Stimulated activated CD8-positive, alpha-beta memory T cell treated with anti-CD3 and anti-CD28 coated beads, Interleukin-2, amount 100 ng/mL, for 1 hour (primary cell): ENCODE measurements at places on chromosomes 13 and 19.

GRCh38 chr13:20814224-20814910 is 40.6 kb upstream of the EEF1AKMT1 start:
- DNase-seq = no peak

- DNase-seq = no peak
Observed at GRCh38 chr19:13794398-13794756, 866 bp upstream of the ZSWIM4 start.

DNA sequence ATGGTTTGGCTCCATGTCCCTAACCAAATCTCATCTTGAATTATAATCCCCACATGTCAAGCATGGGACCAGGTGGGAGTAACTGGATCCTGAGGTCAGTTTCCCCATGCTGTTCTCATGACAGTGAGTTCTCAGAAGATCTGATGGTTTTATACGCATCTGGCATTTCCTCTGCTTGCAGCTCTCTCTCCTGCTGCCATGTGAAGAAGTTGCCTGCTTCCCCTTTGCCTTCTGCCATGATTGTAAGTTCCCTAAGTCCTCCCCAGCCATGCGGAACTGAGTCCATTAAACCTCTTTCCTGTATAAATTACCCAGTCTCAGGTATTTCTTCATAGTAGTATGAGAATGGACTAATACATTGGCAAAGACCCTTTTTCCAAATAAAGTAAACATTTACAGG is 96.8 kb downstream of the TSHZ3 start:
- no peak for DNase-seq

GRCh38 chr13:99231721-99232120 is 26.5 kb downstream of the GPR18 start:
- no peak for DNase-seq

- DNase-seq = no peak
Observed at GRCh38 chr13:23715762-23716235, 145.6 kb downstream of the TNFRSF19 start.

DNA sequence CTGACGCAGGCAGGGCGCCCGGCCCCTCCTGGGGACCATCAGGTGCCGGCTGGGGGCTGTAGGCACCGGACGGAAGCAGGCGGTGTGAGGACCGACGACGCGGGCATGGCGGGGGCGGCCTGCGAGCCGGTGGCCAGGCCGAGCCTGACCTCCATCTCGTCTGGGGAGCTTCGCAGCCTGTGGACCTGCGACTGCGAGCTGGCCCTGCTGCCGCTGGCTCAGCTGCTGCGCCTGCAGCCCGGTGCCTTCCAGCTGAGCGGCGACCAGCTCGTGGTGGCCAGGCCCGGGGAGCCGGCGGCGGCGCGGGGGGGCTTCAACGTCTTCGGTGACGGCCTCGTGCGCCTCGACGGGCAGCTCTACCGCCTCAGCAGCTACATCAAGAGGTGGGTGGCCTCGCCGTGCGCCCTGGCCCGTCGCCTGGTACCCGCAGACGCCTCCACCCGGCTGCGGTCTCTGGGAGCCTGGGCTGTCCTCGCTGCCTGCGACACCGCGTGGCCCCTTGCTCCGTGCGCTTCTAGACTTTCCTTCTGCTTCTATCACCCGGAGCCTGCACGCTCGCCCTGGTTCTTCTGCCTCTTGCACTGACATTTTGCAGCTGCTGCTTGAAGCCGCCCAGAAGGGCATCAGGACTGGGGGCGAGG is 460 bp downstream of the MEDAG start:
- no peak for DNase-seq

GRCh38 chr13:108902405-108903155 is 273.2 kb downstream of the MYO16 start:
- DNase-seq = no peak

- DNase-seq = no peak
Observed at GRCh38 chr19:2235381-2236063, 607 bp downstream of the PLEKHJ1 start.

DNA sequence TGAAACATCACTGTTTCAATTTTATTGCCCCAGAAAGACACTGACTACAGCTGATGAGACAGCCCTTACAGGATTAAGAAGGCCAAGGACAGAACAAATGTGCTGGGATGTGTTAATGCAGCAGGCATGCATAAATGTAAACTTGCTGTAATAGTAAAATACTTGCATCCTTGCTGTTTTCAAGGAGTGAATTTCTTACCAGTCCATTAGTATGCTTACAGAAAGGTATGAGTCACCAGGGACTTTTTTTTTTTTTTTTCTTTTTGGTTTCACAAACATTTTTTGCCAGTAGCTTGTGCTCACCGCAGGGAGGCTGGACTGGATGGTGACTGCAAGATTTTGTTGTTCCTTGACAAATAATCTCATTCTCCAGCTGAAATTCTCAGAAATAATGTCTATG is 55.1 kb downstream of the GPR180 start:
- DNase-seq = no peak

GRCh38 chr13:31150315-31150985 is 11.3 kb downstream of the HSPH1 start:
- DNase-seq = no peak

- no peak for DNase-seq
Observed at GRCh38 chr13:113527272-113527958, 36.9 kb upstream of the DCUN1D2 start.

DNA sequence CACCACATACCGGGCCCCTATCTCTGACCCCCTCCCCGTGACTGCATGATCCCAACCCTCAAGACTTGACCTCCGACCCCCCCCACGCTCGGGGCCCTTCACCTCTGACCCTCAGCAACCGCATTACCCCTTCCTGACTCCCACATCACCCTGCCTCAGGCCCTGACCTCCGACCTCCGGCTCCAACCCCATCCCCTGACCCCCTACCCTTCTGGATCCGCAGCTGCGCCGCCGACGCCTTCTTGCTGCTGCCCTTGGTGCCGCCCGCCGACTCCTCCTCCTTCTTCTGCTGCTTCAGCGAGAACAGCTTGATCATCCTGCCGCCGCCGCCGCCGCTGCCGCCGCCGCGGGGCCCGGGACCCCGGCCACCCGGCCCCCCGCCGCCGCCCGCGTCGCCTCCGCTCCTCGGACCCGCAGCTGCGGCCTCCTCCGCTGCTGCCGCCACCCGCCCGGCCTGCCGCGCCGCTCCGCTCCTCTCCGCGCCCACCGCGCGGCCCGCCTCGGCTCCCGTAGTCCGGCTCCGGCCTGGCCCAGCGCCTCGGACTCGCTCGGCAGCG is at the start of gene UBE2M:
Gene UBE2M, minus strand, starts transcription at position 546 of the 557 bp plus-strand sequence. Its CDS starts 230 bp downstream, at position 316.
- peak; percentile 32 for DNase-seq

- DNase-seq = no peak
Observed at GRCh38 chr19:9877780-9878510, 42.8 kb downstream of the PIN1 start.
